M059J (cell line): ENCODE measurements at places on chromosomes 3 and 15.
A peak's percentile ranks its signal among the peaks of the same experiment; 100 is the strongest.

- peak; percentile 78 for DNase-seq
These were observed 3.3 kb upstream of the CD96 start for GRCh38 chr3:111538681-111539083.

DNA sequence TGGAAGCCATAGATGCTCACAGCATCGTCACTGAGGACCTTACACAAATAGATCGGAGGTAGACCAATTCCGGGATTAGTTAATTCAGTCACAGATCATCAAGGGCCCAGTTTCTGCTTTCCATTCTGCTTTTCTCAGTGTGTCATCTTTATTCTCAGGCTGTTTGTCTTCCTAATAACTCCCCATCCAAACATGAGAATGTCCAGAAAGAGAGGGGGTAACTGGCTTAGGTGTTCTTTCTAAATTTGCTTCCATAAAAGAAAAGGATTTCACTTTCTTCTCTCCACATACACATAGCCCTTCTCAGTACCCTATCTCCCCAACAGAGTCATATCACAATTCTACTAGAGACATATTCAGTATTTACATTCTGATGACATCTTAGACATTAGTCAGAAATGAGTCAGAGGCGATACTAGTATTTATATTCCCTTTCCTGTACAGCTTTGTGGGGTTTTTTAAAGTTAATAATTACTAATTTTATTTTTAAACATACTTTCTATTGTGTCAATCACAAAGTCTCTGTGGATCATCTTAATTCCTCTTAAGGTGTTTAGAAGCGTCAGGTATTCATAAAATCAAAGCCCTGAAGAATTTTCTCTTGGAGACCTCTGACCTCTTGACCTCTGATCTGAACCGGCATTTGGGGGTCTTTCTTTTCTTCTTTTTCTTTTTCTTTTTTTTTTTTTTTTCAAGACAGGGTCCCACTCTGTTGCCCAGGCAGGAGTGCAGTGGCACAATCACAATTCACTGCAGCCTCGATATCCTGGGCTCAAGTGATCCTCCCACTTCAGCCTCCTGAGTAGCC lies 24.3 kb upstream of the IL12A start:
- peak; percentile 82 for DNase-seq

DNA sequence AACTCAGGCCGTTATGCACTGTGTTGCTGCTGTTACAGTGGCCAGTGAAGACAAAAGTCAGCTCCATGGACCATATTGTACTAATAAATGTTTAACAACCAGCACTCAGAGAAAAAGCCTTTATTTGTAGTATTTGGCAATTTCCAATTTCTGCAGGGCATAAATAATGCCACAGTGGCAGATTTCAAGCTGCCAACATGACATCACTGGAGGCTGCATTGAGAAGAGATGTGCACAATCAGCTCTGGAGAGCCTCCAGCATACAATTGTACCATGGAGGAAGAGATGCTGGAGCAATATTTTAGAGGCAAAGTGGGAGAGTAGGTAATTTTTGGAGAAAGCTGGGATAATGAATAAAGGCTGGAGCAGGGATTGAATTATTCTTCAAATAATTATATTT lies 9.7 kb upstream of the ALCAM start:
- no peak for DNase-seq

- DNase-seq: no peak
These were observed 263.2 kb downstream of the CNTN3 start for GRCh38 chr3:74351213-74351612.

DNA sequence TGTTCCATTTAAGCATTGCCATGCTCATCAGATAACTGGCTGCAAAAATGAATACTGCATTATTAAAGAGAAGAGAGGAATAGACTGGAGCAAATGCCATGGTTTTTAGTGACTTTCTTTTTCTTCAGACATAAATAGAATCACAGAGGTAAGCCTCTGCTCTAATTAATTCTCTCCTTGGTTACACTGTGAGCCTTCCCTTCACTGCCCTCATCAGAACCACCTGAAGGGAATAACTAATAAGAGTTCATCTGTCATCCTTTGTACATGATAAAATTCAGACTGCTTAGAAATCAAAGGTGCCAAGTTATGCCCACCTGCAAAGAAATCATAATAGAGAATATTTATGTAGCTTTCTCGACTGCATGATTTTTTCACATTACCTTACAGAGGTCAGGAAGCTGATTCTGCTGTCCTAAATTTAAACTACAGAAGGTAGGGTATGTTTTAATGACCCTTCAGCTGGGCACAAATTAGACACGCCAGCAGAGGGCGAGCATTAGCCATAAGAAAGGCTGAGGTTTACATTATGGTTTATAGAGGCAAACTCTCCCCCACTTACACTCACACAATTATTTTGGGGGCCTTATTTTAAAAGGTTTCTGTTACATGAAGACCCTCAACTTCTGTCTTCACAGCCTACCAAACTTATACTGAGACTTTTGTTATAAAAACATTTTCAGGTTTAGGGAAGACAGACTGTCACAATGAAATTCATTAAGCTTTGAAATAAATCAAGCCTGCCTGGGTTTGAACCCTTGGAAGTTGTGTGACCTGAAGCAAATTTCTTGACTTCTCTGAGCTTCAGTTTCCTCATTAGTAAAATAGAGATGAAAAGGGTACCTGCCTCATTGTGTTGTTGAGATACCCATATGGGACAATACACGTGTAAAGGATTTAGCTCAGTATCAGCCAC lies 15.3 kb upstream of the UNC13C start:
- no peak for DNase-seq

DNA sequence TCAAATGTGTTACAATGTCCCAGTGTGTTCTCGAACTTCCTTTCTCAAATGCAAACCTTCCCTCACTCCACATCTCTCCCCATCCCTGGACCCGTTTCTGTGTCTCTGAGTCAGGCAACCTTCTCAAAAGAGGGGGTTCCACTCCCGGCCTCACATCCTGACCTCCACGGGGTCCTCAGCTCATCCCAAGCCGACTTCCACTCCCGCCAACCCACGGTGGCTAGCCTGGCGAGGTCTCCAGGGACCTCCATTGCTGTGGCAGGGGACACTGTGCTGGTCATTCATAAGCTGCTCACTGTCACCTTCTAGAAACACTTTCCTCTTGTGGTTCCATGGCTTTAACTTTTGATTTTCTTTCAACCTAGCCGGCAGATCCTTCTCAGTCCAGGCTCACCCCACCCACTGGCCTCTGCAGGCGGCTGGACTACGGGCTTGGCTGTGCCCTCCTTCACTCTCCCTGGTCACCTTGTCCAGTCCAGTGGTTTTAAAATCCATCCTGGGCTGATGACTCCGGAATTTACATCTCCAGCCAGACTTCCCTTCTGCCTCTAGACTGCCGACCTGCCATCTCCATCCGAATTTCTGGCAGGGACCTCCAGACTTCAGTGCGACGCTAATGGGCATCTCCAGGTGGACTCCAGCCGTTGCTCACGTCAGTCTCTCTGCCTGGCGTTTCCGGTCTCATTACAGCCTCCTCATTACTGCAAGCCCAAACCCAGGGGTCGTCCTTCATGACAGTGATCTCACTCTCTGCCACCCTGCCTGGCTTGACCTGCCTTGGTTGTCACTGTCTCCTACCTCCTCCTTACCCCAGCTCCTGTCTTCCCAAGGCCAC lies 20.0 kb downstream of the ABTB1 start:
- DNase-seq: no peak

GRCh38 chr15:31032961-31033371 lies 41.5 kb upstream of the MTMR10 start:
- peak; percentile 36 for DNase-seq

DNA sequence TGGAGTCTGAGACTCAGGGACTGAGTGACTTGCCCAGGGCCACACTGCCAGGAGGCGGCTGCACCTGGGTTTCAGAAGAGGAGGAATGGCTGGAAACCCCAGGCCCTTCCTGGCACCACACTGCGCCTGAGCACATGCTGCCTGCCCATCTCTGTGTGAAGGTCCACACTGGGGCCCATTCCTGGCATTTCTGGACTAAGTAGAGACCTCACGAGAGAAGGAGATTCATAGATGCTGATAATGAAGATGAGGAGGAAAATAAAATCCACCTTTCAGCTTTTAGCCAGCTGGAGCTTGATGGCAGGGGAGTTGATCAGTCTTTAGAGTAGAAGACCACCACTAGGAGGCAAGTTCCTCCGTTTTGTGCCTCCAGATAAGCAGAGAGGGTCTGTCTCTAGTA lies 40.2 kb upstream of the TF start:
- DNase-seq: no peak

DNA sequence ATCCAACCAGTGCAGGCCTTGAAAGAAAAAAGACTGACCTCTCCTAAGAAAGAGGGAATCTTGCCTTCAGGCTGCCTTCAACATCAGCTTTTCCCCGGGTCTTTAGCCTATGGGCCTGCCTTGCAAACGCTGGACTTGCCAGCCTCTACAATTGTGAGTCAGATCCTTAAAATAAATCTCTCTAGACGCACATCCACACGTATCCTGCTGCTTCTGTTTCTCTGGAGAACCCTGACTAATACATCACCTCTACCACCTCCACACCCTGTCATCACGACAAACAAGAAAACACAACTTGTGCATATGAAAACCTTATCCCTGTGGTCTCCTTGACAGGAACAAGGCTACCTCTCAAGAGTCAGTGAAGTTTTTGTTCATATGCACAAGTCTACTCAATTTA lies 11.8 kb downstream of the CYFIP1 start:
- DNase-seq: peak; percentile 93

- DNase-seq: no peak
These were observed 5.9 kb upstream of the POLG start for GRCh38 chr15:89340573-89340972.

DNA sequence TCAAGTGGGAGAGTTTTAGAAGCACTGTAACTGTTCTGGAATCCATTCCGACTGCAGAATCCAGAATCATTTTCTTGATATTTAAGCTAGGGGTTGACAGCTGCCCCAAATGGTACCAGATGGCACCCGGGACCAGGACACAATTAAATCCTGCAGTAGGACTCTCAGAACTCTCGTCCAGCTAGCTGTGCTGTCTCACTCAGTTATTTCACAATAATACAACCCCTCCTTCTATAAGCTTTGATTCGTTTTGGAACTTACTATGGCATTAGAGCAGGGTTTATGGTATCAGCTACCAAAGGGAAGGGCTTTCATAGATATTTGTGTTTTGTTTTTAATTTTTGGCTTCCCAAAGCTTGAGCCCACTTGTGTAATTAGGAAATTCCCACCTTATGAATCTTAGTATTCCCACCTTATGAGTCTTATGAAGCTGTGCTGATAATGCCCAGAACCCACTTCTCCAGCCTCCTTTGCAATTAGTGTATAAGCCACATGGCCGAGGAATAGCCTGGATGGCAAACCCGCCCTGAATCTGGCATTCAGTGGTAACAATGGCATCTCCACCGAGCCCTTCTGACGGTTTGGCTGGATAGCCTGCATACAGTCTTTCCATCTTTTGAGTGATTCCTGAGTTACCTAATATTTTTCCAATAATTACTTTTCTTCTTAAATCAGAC lies 120.1 kb downstream of the UACA start:
- DNase-seq: no peak

- peak; percentile 13 for DNase-seq
These were observed 220.6 kb upstream of the SGO1 start for GRCh38 chr3:20406611-20407011.

- no peak for DNase-seq
These were observed 65.8 kb downstream of the TFRC start for GRCh38 chr3:196016059-196016458.

DNA sequence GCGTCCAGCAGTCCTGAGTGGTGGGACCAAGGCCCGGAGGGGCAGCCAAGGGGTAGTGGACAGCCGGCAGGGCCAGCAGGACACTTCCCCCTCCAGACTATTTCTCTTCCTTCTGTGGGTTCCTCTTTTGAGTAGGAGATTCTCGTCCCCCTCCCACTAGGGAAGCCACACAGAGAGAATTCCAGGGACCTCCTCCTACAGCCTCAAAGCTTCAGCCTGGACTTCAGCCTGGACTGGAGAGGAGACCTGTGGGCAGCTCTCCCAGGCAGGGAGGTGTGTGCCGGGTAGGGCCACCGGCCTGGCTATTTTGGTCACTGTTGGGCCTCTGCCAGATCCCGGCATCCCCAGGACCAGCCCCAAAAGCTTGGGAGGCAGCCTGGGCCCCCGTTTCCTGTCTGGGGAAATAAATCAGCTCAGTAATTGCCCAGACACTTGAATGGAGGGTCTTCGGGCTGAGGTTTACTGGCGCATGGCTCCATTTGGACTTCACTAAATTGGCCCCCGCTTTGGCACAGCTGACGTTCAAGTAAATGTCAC lies 1.3 kb downstream of the SLC6A6 start:
- DNase-seq: peak; percentile 57

DNA sequence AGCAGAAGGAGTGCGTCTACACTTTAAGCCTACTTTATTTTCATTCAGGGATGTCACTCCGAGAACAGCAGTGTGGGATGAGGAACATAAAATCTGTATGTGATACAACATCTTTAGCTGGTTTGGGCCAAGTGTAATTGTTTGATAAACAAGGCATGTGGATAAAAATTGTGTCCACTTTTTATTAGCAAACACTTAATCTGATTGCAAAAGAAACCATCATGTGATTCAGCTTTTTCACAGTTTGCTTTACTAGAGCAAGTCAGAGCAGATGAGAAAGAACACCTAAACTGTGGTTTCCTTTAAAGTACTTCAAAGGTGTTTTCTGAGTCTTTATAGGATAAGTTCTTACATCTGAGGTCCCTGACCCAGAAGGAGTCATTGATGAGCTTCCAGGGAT lies 237.9 kb downstream of the THSD4 start:
- no peak for DNase-seq

- DNase-seq: no peak
These were observed 471.2 kb downstream of the MFSD1 start for GRCh38 chr3:159273070-159273469.

DNA sequence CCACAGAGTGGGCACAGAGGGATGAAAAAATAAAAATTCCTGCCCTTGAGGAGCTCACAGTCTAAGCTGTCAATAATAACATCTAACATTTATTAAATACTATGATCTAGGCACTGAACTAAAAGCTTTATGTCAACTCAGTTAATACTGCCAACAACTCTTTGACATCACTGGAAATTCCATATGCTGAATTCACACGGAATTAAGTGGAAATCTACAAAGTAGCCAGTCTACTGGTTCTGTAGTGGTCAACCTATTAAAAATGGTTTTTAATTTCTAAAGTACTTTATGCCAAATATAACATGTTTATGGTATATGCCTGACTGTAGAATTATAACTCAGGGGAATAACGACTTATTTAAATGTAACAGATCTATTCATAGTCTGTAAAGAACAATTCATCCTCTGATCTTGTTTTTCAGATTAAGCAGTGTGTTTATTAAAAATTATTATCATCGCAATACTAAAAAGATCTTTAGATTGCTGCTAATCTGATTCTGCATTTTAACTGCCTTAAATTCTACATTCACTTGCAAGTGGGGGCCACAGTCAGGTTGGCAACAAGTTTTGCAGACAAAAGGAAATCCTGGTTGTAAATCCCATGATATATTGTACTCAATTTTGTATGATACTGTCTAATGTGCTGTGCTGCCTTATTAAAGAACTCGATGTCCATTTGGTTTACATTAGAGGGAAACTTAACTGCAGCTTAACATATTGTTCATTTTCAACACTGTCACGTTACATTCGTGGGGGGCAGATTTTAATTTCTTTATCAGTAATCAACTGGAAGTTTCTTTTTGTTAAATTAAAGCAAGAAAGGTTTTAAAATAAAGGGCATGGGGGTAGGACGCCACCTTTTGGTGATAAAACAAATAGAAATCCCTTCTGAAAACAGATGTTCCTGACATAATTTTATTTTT lies 2.6 kb upstream of the FOXP1 start:
- peak; percentile 32 for DNase-seq

- DNase-seq: no peak
These were observed 183.0 kb upstream of the C2CD4B start for GRCh38 chr15:62348118-62348517.

GRCh38 chr3:189720736-189721417 lies 89.7 kb downstream of the TP63 start:
- no peak for DNase-seq

GRCh38 chr3:24829629-24830229 lies 335.1 kb upstream of the THRB start:
- peak; percentile 4 for DNase-seq
